ENCODE measurements at places on chromosomes 11 and 22.

DNA sequence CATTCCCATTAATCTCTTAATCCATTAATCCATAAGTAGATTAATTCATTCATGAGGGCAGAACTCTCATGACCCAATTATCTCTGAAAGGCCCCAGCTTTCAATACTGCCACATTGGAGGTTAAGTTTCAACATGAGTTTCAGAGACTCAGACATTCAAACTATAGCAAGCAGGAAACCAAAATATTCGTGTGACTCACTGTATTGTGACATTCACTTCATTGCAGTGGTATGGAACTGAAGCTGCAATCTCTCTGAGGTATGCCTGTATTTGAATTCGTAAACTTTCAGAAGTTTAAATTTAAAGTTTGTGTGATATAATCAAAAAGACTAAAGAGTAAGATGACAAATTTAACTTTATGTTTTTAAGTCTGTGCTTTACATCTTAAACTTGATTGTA is 2.9 kb upstream of the OR52J3 start:
- DNase-seq, result no peak

GRCh38 chr22:20062043-20062765 is 17.8 kb upstream of the DGCR8 start:
- no peak for DNase-seq

GRCh38 chr11:77472991-77473800 is 698 bp downstream of the PAK1 start:
- peak; percentile 76 for DNase-seq

GRCh38 chr11:27097551-27097950 is 56.9 kb downstream of the BBOX1 start:
- DNase-seq, result no peak

DNA sequence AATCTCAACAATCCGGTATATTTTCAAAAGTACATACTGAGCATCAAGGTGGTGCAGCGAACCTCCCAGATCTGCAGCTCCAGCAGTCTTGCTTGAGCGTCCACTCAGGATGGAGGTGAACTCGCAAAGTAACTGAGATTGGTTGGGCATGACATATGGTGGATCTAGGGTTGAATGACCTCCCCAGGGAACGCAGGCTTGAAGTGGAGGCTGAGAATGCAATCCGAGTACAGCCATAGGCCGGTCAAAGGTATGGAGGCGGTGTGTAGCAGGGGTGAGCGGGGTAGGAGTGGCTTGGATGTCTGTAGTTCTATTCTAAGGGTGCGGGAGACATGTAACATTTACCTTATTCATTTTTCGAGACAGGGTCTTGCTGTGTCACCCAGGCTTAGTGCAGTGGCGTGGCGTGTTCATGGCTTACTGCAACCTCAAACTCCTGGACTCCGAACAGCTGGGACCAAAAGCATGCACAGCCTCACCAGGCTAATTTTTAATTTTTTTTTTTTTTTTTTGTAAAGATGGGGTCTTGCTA is 631 bp upstream of the C22orf39 start:
- peak; percentile 71 for DNase-seq

GRCh38 chr22:50473088-50473487 is 1.7 kb downstream of the SBF1 start:
- peak; percentile 61 for DNase-seq

- no peak for DNase-seq
Measured at GRCh38 chr11:117851852-117852251, 24.6 kb downstream of the FXYD6 start.

DNA sequence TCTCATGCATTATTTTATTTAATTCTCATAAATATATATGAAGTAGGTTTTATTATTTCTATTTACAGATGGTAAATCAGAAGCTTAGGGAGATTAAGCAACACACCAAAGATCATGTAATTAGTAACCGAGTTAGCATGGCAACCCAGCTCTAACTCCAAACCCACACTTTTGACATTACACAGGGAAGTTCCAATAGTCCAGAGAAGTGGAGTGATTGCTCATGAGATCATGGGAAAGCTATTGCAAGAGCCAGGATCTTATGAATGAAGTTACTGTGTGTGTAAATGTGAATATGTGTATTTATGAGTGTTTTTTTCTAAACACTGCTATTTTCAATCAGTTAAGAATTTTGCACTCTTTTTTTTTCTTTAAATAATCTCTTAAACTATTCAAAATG is 225.8 kb upstream of the KIRREL3 start:
- DNase-seq, result peak; percentile 13

GRCh38 chr11:57214098-57214417 is 23.0 kb downstream of the APLNR start:
- no peak for DNase-seq

GRCh38 chr11:83061883-83062282 is 9.8 kb downstream of the RAB30 start:
- no peak for DNase-seq

- peak; percentile 53 for DNase-seq
Measured at GRCh38 chr22:40525250-40525884, 111.2 kb downstream of the MRTFA start.

DNA sequence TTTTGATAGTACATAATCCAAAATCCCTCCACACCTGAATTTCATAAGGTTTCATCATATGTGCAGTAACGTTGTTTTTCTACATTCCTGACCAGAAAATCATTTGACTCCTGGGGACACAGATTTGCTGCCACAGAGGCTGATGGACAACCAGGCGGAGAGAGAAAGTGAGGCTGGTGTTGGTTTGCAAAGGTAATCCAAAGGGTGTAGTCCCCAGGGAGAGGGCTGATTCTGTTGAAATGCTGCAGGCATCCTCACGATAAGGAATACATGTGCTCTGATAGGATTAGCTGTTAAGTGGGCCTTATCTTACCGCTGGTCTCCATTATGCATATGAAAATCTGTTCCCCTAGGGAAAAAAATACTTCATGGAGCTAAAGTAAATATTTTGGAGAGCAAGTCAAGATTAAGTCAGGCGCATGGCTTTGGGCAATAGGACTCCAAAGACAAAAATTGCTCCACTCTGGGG is 8.1 kb downstream of the APOL6 start:
- DNase-seq, result no peak

- DNase-seq, result no peak
Measured at GRCh38 chr11:20161230-20161918, 1.1 kb upstream of the DBX1 start.

DNA sequence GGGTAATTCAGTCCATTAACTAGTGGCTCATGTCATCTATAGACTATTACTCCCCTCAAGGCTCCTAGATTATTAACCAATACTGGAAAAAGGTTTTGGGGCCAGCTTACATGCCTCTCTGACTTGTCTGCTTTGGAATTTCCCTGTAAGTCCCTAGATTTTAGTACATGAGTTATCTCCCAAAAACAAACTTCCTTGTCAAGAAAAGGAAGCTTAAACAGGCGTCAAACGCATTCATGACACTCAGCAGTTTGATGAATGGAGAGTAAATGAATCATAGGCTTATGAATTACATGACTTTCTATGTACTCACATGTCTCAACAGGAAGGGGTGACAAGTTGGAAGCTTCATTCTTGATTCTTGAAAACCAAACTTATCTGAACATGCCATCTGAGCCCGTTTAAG is 70.8 kb downstream of the BLID start:
- DNase-seq, result peak; percentile 7

DNA sequence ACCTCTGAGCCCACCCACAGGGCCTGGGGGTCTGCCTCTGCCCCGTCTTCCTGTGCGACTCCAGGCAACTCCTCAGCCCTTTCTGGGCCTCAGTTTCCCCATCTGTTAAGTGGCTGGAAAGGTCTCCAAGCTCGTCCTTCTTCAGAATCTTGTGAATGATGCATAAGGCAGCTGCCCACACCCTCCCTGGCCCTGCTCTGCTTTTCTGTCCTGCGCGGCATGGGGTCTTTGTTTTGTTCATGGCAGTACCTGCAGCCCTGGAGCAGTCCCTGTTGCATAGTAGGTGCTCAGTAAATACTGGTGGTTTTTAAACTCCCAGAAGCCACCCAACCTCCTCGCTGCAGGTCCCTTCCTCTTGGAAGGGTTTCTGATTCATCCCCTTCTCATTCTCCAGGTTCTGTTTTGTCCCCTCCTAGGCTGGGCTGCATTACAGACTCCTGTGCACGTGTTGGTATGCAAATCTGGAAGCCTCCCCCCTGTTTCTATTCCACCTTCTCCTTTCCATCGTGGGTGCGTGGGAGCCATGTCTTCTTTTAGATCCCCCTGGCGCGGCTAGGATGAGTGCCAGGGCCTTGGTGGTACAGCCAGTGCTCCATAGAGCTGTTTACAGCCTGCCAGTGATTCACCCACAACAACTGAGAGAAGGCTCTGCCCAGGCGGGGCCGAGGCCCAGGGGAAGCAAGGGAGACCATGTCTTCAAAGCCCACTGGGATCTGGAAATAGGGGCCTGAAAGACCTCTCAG is 19.3 kb upstream of the SYT7 start:
- DNase-seq, result no peak

DNA sequence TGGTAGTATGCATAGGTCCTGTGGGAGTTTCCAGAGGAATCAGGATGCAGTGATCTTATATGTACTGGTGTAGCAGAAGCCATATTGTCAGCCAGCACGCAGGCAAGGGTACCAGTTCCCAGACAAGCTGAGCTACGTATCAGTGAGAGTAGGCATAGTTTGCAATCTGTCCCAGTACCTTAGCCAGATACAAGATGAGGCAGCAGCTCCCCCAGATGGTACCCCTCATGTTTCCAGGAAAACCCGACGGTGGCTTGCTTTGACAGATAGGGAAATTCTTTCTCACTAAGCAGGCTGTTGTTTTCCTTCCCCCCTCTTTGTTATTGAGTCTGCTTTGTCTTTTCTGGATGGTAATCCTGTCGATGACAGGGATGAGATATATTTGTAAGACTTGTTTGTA is 109.7 kb upstream of the RRM1 start:
- DNase-seq, result peak; percentile 33

DNA sequence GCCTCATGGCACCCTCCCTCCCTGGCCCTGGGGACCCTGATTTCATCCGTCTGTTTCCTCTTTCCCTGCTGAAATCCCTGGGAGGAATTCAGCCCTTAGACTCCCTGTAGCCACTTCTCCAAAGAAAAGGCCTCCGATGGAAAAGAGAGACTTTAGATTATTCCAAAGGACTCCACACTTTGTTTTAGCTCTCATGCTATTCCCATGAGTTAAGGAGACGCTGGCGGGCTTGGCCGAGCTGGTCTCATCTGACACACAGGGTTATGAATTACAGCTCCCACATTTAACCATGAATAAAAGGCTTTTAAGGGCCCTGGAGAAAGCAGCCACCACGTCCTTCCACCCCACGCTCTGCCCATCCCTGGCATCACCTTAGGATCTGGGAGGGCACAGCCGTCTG is 57.0 kb downstream of the ANO1 start:
- DNase-seq, result no peak

- DNase-seq, result no peak
Measured at GRCh38 chr11:94964934-94965333, 8.4 kb downstream of the CWC15 start.

DNA sequence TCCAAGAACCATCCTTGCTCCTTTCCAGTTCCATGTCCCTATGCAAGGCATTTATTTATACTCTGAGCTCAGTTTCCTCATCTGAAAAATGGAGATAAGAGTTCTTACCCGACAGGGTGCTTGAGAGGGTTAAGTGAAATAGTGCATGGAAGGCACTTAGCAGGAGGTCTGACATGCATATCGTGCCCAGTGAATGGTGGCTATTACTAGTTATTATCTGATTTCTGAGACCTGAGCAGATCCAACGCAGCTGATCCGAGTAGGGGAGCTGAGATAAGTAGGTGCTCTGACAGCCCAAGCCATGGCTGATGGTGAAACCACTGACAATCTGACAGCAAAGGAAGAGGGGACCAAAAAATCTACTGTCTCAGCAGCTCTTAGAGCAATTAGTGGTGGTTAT is 24.9 kb downstream of the NAV2 start:
- DNase-seq, result no peak

DNA sequence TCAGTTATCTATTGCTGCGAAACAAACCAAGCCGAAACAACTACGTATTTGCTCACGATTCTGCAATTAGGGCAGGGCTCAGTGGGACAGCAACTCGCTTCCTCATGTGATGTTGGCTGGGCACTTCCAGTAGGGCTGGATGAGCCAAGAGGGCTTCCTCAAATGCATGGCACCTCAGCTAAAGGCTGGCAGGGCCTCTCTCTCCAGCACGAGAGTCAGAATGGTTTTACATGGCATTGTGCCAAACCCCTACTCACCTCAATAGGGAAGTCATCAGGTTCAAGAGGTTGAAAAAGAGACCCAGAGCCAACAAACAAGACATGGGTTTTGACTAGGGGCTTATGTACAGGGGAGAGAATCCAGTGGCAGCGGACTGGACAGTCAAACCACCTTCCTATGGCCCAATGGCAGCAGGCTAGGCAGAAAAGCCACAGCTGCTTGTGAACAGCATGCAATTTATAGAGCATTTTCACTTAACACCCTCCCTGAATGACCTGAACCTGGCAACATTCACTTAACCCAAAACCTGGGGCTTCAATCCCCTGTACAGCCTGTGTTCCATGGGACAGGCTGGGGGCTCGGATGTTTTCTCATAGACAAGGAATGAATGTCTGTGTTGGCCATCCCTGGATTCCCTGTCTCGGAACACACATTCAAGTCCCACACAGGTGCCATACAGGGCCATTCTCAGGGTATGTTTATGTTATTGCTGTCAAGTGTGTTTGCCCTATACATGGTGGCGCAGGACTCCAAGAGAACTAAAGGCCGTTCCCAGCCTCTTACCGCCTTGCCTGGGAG is 154.2 kb upstream of the NAV2 start:
- DNase-seq, result no peak

- no peak for DNase-seq
Measured at GRCh38 chr11:6225896-6226295, 8.5 kb downstream of the FHIP1B start.
